ENCODE measurements at places on chromosomes 3 and 15.
A peak's percentile ranks its signal among the peaks of the same experiment; 100 is the strongest.

DNA sequence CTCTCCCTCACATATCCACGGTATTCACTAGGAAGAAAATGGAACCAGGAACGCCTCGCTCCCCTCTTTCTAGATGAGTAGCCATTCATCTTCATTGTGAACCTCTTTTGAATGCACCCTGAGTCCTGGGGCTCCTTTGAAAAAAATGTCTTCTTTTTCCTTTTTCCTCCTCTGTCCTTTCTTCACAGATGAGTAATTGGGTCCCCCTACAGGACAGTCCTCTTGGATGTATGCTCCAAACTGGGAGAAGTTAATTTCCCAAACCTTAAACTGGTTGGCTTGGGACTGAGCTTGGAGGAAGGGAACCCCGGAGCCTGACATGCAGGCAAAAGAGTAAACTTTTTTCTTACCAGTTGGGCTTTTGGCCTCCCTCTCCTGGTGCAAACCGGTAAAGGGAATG lies 108.8 kb downstream of the DPH6 start:
- H3K4me3 ChIP-seq, result no peak overlapping the region
- H3K36me3 ChIP-seq, result peaks cover 40% of the 10 kb centered on the region
- no peak overlapping the region for H3K27ac ChIP-seq
- no peaks in the 10 kb centered on the region for H3K27me3 ChIP-seq
- peaks cover 4% of the 10 kb centered on the region for H3K4me1 ChIP-seq

DNA sequence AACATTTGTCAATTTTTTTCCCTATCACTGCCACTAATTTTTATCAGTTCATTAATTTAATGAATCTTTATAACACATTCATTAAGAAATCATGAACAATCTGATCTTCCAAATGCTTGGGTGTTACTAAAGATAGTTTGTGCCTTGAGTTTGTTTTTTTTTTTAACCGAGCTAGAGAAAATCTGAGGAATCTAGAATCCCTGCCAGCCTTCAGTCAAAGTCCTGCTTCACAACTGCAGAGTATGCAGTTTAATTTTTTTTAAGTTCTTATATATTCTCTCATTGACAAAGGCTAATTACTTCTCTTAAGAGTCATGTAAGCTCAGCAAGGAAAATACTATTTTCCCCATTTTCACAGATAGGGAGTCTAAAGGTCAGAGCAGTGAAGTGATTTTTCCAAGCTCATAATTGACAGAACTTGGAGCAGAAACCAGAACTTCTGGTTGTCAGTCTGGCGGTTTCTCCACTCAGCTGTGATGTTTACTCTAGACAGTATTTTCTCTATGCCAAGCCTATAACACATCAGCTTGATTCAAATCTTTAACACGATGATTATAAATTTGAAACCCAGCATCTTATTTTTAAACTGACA lies 55.7 kb downstream of the TNIK start:
- H3K27me3 ChIP-seq, result no peaks in the 10 kb centered on the region
- H3K4me1 ChIP-seq, result peaks cover 68% of the 10 kb centered on the region
- H3K4me3 ChIP-seq, result no peak overlapping the region
- DNase-seq, result no peak

GRCh38 chr15:88401251-88401995 lies 65.8 kb downstream of the MRPL46 start:
- H3K4me3 ChIP-seq, result no peak overlapping the region
- no peak for DNase-seq
- H3K27ac ChIP-seq, result no peak overlapping the region
- H3K27me3 ChIP-seq, result peaks cover 23% of the 10 kb centered on the region
- peaks cover 13% of the 10 kb centered on the region for H3K4me1 ChIP-seq

DNA sequence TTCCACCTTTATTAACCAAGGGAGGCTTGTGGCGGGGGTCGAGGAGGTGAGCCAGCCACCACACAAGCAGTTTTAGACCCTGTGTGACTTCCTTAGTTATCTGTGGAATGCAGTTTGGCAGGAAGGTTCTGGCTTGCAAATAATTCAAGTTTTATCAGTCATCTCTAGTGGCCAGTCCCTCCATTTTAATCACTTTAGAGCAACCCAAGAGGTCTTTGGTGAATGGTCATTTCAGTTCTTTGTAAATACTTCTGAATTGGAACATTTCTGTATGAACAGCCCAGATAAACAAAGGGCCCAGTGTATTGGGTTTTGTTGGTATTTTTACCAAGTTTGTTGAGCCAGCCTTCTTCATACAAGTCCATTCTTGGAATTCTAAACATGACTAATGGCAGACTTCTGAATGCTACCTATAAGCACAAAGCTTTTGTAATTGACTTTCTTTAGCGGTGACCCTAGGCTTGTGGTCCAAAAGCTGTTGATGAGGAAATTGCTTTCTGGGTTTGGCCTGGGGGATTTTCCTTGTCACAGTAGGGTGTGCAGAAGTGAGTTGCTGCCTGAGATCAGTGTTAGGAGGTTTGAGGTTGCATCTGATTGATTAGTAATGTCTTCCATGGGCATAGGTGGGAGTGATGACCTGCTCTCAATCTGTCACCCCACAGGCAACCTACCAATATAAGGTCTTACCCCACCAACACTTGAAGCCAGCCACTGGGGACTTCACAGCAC lies 193.3 kb upstream of the TOPAZ1 start:
- H3K4me1 ChIP-seq, result no peaks in the 10 kb centered on the region
- H3K4me3 ChIP-seq, result no peak overlapping the region
- no peaks in the 10 kb centered on the region for H3K36me3 ChIP-seq
- H3K27ac ChIP-seq, result no peak overlapping the region
- H3K27me3 ChIP-seq, result peaks cover 32% of the 10 kb centered on the region

DNA sequence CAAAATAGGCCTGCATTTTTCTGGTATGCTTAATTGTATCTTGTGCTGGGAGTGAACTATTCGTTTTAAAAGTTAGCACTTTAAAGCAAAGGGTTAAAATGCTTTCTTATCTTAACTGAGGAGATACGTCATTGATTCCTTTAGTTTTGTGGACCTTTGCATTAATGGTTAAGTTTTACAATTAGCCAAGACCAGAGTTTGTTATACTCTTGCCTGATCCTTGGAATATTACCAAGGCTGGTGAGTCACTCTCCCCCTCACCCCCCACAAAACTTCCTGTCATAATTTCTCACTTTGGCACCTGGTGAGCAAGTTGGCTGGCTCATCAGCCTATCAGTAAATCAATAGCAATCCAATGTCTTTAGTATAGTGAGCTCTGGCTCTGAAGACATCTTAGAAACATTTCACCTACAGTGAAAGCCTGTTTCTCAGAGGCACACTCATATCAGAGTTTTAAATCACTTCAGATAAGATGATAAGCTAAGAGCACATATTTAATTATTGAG lies 26.7 kb downstream of the SLC2A2 start:
- H3K27me3 ChIP-seq, result no peaks in the 10 kb centered on the region
- peaks cover 6% of the 10 kb centered on the region for H3K4me1 ChIP-seq
- no peak overlapping the region for H3K27ac ChIP-seq
- H3K36me3 ChIP-seq, result no peaks in the 10 kb centered on the region
- H3K4me3 ChIP-seq, result no peak overlapping the region

- H3K36me3 ChIP-seq, result no peaks in the 10 kb centered on the region
- H3K4me1 ChIP-seq, result no peaks in the 10 kb centered on the region
- H3K27me3 ChIP-seq, result peaks cover 2% of the 10 kb centered on the region
- no peak overlapping the region for H3K4me3 ChIP-seq
- no peak overlapping the region for H3K27ac ChIP-seq
Observed at GRCh38 chr15:50542887-50543210, 3.6 kb downstream of the USP50 start.

DNA sequence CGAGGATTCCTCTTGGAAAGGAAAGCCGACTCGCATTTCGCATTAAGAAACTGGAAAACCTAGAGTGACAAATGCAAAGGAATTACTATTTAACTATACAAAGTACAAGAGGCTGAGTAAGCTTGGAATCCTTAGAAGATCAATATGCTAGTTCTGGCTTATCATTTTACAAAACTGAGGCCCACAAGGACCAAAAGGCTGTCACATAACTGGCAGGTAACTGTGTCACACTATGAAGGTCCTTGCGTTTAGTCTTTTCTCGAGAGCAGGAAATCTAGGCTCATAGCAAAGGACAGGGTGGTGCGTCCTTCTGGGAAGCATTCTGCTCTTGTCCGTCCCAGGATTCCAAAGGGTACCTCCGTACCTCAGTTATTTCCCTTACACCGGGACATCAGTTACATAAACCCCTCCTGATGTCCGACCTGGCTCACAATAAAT lies 629 bp downstream of the RPL24 start:
- peak overlapping the region; percentile 99 for H3K4me3 ChIP-seq
- peaks cover 44% of the 10 kb centered on the region for H3K4me1 ChIP-seq
- no peaks in the 10 kb centered on the region for H3K27me3 ChIP-seq

DNA sequence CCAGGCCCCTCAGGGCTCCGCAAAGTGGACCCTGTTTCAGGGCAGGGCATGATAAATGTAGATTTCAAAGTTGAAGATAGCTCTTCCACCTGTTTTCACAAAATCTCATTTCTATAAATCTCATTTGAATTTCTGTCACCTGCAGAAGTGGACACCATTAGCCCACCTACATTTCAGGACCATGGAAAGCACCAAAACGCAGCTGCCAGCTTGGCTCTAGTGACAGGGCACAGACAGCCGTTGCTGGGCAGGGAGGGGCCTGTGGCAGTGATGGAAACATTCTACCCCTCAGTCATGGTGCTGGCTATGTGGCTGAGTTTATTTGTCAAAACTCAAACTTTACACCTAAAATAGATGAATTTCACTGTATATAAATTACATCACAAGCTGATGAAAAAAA lies 40.4 kb downstream of the PRR23E start:
- no peak overlapping the region for H3K4me3 ChIP-seq
- no peaks in the 10 kb centered on the region for H3K36me3 ChIP-seq
- H3K27me3 ChIP-seq, result peaks cover 10% of the 10 kb centered on the region
- H3K4me1 ChIP-seq, result no peaks in the 10 kb centered on the region
- no peak for DNase-seq

DNA sequence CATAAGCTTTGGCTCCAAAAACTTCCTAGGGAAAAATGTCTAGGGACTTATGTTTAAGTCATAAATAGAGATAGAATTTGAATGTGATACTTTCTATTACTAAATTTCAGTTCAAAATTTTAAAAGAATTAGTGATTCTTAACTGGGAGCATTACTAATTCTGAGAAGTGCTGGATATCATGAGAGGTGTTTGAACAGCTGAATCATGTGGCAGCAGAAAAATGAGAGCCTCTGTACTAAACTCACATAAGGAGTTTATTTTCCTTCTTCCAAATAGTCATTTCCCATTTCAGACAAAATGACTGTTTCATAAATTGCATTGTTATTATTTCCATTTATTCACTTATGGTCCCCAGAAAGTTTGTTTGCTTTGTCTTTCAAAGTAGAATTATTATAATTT lies 62.7 kb downstream of the SLMAP start:
- peaks cover 47% of the 10 kb centered on the region for H3K4me1 ChIP-seq
- no peak for DNase-seq
- no peaks in the 10 kb centered on the region for H3K27me3 ChIP-seq
- peaks cover 2% of the 10 kb centered on the region for H3K36me3 ChIP-seq
- H3K27ac ChIP-seq, result no peak overlapping the region

DNA sequence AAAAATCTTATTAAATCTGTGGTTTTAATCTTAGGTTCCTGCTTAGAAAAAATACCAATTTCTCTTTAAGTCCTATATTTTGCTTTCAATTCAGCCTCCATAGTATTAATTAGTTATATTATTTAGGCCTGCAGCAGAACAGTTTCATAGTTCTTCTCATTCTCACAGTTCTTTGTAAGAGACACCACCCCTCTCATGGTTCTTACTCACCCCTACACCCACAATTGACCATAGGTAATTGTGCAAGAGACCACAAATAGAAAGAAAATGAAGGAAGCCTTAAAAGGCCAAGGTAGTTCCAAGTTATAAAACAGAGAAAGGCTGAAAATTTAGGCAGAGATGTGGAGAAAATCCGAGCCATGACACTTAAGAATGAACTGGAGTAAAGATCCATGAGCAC lies 415.3 kb downstream of the TIGIT start:
- H3K4me1 ChIP-seq, result peaks cover 24% of the 10 kb centered on the region
- no peaks in the 10 kb centered on the region for H3K36me3 ChIP-seq
- DNase-seq, result no peak
- H3K27me3 ChIP-seq, result no peaks in the 10 kb centered on the region
- no peak overlapping the region for H3K27ac ChIP-seq

DNA sequence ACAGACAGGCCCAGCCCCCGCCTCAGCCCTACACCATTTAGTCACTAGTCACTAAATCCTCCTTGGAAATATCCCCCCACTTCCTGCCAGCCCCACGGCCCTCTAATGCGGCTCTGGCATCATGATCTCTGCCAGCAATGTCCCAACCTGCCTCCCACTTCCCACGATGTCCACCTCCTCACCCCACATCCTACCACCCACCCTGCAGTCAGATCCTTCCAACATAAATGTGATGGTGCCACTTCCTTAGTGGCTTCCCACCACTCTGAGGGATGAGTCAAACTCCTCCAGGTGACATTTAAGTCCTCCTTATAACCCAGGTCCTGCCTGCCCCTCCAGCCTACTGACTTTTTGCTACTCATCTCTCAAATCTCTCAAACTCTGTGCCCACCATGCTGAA lies 167.5 kb downstream of the SHQ1 start:
- peaks cover 2% of the 10 kb centered on the region for H3K27me3 ChIP-seq
- no peak overlapping the region for H3K4me3 ChIP-seq
- no peak for DNase-seq
- H3K27ac ChIP-seq, result no peak overlapping the region
- peaks cover 15% of the 10 kb centered on the region for H3K4me1 ChIP-seq

DNA sequence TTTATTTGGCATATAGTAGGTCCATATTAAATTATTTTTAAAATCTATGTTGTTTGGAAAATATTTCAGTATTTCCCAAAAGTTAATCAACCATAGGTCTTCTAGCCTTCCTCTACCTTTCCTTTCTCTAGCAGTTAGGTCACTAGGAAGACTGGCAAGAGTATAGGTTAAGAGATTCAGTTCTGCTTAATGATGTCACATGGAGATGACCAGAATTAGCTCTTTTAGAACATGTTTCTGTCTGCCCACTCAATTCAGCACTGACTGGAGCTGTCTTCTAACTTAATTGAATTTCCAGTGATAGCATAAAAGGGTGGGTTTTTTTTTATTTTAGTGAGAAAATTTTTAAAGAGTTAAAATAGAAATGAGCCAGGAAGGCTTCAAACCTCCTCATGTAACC lies 23.8 kb upstream of the ZBED2 start:
- peaks cover 75% of the 10 kb centered on the region for H3K4me1 ChIP-seq
- DNase-seq, result no peak
- H3K4me3 ChIP-seq, result no peak overlapping the region
- H3K27ac ChIP-seq, result peak overlapping the region; percentile 97
- no peaks in the 10 kb centered on the region for H3K27me3 ChIP-seq
- H3K36me3 ChIP-seq, result peaks cover 37% of the 10 kb centered on the region

DNA sequence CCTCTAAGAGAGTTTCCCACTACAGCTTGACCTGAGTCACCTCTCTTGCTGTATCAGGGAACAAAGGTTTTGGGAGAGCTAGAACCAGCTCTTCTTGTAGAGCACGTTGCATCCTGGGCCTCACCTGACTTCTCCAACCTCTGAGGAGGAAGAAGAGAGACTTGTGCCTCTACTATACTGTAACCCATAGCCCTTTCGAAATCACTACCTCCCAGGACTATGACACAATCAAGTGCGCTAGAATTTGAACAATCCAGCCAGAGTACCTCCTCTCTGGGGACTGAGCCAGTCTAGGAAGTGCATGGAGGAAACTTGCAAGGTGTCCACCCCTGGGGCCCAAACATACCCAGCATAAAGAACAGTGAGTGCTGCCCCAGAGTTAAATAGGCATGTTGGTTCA lies 192.8 kb upstream of the BHLHE40 start:
- H3K27me3 ChIP-seq, result no peaks in the 10 kb centered on the region
- DNase-seq, result no peak
- H3K27ac ChIP-seq, result no peak overlapping the region
- no peaks in the 10 kb centered on the region for H3K4me1 ChIP-seq
- H3K36me3 ChIP-seq, result peaks cover 89% of the 10 kb centered on the region
